Testis (tissue), 5 donors: ENCODE measurements at places on chromosomes 6 and 20.

DNA sequence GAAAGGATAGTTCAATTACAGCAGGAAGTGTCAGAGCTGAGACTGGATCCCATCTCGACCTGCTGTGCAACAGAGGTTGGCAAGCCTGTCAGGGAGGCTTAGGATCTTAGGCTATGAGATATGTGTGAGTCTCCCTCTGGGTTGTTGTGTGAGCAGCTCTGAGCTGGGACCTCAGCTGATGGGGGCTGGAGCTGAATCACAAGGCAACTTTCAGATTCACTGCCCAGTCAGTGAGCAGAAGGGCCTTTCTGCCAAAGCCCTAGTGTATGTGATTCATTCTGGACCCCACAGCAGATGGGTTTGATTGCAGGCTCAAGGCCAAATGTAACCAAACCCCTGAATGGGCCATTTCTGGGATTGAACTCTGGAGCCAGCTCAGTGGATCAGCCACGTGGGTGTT, 4.5 kb downstream of the PI3 start:
- DNase-seq: no peak

DNA sequence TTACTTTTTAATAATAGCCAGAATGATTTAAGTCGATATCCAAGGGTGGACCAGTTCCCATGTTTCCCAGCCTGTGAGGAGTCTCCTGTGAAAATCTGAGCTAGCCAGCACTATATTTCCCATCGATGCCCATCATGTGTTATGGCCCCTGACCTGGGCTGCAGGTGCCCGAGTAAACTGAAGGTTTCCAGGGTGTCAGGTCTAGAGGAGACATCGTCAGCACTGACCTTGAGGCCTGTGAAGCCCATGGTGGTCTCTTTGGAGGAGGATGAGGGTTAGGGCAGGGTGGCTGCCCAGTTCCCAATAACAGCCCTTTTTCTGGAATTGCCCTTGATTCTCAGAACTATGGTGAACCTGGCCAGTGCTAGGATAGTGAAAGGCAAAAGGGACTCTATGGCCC, 63.0 kb upstream of the TOP1 start:
- DNase-seq: no peak

DNA sequence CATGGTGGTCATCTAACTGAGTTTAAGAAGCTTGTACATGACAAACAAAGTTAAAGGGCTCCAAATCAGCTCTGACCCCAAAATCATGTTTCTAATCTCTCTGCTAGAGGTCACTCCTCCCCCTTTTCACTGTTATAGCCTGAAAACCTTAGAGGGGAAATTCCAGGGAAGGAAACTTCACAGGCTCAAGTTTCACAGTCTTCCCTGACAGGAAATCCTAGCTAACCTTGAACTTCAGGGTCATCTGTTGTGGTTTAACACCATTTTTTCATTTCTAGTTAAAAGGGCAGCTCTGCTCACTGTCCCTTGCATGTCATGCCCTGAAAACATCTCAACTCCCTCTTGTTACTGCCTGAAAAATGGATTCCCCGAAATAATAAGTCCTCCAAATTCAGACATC, 104.4 kb upstream of the BMP2 start:
- no peak for DNase-seq

- DNase-seq: no peak
These were observed 369.8 kb downstream of the PREX1 start for GRCh38 chr20:48458003-48458377.

- DNase-seq: peak; percentile 57
These were observed 2.2 kb downstream of the HSPA1B start for GRCh38 chr6:31829633-31830283.

DNA sequence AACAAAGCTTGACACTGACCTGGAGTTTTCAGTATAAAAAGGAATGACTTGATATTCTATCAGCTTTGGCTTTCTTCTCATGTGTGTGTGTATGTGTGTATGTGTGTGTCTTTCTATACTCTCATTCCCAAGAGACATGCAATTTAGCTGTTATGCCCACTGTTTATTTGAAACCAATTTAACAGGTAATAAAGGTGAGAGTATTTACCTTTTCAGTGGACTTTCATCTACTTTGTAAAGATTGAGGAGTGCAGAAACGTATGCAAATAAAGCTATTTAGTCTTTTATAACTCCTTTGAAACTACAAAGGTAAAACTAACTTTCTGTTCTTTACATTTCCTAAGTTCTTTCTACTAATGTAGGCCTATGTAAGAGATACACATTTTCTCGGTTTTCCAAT, 103.5 kb upstream of the HS3ST5 start:
- DNase-seq: no peak

- DNase-seq: no peak
These were observed 79.3 kb upstream of the NAA20 start for GRCh38 chr20:19937651-19938420.

DNA sequence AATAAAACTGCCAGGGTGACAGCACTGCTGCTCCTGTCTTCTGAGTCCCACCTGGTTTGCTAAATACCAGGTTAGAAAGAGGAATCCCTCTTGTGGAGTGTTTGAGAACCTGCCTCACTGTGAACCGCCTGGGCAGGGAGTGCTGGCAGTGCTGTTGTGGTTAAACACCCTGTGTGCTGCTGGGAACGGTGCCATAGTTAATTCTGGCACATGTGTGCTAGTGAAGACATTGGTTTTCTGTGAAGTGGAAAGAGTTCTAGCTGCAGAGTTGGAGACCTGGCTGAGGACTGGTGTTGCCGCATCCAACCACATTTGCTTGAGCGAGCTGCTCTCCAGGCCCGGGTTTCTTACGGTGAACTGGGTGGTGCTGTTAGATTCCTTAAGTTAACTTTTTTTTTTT, 72.7 kb downstream of the IGF2R start:
- DNase-seq: peak; percentile 49

DNA sequence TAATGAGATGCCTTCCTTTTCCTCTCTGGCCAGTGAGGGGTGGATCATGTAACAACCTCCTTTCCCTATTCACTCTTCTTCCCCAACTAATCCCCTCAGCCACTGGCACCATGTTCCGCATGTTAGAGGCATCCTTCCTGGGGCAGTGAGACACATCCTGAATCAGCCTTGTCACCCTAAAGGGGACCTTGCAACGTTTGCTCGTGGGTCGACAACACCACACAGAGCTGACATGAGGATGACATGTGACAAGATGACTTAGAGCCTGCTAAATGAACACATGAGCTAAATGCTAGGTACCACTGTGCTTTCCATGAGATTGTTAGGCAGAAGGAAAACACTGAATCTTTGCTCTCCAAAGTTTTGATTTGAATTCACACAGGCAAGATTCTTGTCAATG, 129.2 kb downstream of the ATXN1 start:
- no peak for DNase-seq

GRCh38 chr6:39416728-39417127, 94.2 kb upstream of the KCNK16 start:
- no peak for DNase-seq

DNA sequence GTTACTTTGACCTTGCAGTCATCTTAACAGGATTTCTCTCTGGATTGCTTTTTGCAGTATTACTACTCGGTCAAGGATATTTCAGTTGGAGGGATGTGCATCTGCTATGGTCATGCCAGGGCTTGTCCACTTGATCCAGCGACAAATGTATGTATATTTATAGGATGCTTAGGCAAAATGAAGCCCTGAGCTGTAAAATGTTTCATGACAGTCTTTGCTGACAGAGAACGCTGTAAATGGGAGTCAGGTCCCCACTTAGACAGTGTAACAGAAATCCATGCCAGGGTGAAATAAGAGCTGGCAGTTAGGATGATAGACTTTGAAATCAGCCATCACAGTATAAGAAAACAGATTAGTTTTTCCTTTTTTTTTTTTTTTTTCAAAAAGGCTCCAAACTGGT, 264.0 kb downstream of the LAMA2 start:
- DNase-seq: no peak
